Putamen (tissue), 1 donor: ENCODE measurements at places on chromosomes 13 and 19.

GRCh38 chr13:47904241-47904640 lies 96.8 kb downstream of the SUCLA2 start:
- no peak for DNase-seq

DNA sequence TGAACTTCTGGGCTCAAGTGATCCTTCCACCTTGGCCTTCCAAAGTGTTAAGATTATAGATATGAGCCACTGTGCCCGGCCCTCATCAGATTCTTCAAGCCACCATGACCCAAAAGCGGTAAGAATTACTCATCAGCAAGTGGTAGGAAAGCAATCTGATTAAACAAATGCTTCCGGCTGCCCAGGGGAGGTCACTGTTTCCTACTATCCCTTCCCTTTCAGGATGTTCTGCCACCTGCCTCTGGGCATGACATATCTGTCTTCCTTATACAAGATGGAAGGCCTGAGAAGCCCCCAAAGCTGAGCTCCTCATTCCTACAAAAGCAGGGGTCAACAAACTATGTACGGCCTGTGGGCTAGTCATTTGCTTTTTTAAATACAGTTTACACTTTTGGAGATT lies 7.0 kb downstream of the ABHD8 start:
- DNase-seq: no peak

- no peak for DNase-seq
Measured at GRCh38 chr13:82803341-82803740, 1078.9 kb downstream of the SLITRK1 start.

- no peak for DNase-seq
Measured at GRCh38 chr19:6995054-6995453, 26.2 kb downstream of the MBD3L2B start.

GRCh38 chr19:33302974-33303790 lies 848 bp upstream of the CEBPA start:
- DNase-seq: no peak

- DNase-seq: no peak
Measured at GRCh38 chr13:49225223-49226042, 5.3 kb downstream of the MLNR start.

GRCh38 chr19:18194554-18195238 lies 1.7 kb downstream of the MPV17L2 start:
- DNase-seq: no peak

DNA sequence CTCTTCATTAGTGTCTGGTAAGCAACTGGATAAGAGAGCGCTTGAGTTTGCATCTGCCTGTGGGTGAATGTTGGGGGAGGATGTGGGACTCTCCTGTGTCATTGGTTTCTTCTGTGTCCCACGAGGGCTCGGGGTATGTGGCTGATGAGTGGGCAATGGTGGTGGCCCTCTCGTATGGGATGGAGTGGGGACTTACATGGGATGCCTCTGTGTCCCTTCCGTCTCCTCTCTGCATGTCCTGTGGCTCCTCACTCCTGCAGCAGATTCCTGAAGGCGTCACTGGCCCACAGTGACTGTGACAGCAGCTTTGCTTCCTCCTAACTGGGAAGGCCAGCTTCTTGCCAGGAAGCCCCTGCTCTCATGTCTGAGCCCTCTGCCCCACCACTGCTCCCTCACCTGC lies 2.6 kb upstream of the LRP3 start:
- no peak for DNase-seq

DNA sequence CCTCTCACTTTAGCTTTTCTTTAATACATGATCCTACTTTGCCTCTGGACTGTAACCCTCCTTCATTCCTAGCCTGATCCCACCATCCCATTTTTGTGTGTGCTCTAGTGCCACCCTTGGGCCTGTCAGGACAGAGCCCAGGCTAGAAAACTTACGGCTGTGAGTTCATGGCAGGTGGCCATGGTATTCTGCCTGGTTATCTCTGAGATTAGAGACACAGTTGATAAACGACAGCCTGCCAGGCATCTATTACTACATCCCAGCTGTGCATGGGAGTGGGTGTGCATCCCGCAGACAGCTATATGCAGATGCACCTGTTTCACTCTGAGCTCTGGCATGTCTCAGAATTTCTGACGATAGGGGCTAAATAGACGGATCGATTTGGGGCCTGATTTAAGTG lies 110.9 kb downstream of the HS6ST3 start:
- peak; percentile 13 for DNase-seq

DNA sequence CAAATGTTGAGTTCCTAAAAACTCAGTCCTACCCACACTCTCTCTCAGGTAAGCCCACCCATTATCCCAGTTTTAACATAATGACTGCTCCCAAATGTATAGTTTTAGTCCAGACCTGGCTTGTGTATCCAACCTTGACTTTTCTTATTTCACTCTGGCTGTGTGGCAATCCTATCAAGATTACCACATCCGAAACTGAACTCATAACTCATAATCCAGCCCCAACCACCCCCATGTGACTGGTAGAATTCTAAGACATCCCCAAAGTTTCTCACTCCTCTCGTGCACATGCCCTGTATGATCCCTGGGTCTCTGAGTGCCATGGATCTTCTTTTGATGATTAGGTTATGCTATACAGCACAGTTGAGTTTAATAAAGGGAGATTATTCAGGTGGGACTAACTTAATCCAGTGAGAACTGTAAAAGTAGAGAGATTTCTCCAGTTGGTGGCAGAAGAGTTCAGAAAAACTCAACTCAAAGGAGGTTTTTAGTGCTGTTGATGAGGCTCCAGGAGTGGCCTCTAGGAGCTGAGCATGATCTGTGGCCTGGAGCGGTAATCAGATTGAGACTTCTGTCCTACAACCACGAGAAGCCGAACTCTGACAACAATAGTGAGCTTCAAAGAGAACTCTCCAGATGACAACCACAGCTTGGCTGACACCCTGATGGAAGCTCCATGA lies 413.4 kb downstream of the ZNF536 start:
- DNase-seq: no peak

- no peak for DNase-seq
Measured at GRCh38 chr19:7516333-7516732, 430 bp downstream of the ZNF358 start.

DNA sequence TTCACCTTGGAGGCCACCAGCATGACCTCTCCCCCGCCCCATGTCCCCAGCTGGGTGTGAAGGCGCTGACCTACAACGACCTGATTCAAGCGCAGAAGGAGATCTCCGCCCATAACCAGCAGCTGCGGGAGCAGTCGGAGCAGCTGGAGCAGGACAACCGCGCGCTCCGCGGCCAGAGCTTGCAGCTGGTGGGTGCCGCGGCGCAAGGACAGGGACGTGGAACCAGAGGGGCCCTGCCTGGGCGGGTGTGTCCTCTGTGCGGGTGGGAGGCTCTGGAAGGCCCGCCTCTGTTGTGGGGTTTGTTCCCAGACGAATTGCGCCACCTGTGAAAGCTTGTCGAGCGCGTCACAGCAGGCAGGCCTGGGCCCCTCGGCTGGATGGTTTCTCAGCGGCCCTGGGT lies 22.3 kb downstream of the PLEKHJ1 start:
- no peak for DNase-seq

DNA sequence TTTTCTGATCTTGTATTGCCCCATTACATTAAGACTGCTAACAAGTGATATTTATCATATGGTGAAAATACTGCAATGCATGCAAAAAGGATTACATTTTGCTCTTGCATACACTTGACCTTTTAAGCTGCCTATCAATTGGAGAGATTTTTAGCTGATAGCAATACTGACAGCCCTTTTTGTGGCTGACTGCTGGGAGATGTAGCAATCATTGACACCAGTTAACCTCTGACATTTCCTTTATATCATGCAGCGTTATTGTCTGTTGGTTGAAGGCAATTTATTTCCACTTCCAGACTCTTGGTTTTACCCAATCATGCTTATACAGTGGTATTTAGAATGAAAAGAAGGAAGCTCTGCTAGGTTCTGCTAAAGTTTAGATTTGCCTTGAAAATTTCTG lies 364.0 kb downstream of the LMO7 start:
- no peak for DNase-seq

GRCh38 chr13:24671386-24672113 lies 8.7 kb upstream of the ATP12A start:
- no peak for DNase-seq

DNA sequence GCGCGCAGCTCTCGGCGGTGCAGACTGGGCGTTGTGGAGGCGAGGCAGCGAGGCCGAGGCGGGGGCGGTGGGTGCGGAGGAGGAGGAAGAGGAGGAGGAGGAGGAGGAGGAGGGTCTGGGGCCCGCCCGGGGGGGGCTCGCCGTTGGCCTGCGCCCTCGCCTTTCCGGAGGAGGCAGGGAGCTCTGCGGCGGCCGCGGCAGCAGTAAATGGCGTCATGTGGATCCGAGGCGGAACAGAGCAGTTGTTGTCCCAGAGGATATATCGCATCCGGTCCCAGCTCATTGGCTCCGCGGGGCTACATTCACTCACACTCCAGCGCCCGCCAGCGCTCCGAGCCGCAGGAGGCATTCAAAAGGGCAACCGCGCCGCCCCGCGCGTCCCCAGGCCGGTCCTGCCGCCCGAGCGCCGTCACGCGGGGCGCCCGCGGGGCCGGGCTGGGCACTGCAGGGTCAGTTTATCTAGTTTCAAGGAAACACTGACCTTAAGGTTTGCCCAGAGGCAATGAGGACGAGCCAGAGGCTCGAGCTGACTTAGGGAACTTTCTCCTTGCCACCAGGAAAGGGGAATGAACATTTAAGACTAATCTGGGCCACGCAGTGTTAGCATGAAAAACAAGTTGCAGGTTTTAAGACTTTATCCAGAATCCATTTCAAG lies at the start of gene SPRY2:
SPRY2 (minus strand) TSS at position 26 of the 655 bp plus-strand sequence. CDS start 3,421 bp downstream, outside the sequence.
- peak; percentile 96 for DNase-seq

GRCh38 chr13:99282264-99283231 lies 24.4 kb upstream of the GPR18 start:
- no peak for DNase-seq
